HS-27A (cell line): ENCODE measurements at places on chromosomes 16 and 17.
A peak's percentile ranks its signal among the peaks of the same experiment; 100 is the strongest.

DNA sequence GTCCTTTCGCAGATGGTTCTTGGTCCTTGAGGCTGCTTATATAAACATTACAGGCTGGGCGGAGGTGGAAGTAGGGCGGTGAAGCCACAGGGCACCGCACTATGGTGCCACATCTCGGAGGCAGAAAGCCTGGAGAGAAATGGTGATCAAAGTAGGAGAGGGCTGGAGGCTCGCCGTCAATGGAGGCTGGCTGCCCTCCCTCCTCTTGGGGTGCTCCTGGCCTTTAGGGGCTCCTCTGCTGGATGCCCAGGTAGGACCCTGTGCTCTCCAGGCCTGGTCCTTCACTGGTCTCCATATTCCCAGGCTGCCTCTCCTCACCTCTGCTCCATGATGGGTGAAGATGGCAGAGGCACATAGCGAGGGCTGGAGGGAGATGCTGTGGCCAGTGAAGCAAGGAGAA, 2.1 kb upstream of the TLCD2 start:
- DNase-seq = no peak

- DNase-seq = no peak
Observed at GRCh38 chr17:79851461-79851817, 12.2 kb upstream of the CBX4 start.

- DNase-seq = no peak
Observed at GRCh38 chr16:360698-361336, 8.3 kb upstream of the AXIN1 start.

DNA sequence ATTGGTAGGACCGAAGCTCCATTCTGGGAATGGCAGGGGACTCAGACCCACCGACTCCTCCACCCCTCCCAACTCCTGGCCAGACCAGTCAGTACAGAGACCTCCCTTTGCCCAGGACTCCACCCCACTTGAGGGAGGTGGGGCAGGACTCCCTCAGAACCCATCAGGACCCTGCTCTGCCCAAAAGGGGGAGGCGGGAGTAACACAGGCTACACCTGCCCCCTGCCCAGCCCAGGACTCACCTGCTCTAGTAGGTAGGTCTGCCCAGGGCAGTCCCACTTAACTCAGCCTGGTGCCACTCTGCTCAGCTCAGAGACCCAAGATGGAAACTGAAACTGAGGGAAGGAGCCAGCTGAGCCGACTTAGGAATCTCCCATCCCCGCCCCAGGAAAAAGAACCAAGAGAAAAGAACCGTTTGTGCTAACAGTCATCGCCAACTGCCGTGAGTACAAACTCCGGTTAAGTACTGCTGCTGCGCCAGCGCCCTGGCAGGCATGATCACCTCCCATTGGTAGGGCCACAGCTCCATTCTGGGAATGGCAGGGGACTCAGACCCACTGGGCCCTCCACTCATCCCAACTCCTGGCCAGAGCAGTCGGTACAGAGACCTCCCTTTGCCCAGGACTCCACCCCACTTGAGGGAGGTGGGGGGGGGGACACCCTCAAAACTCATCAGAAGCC, 503 bp downstream of the DHX58 start:
- DNase-seq = no peak

- no peak for DNase-seq
Observed at GRCh38 chr16:64410306-64410705, 711.6 kb downstream of the CDH11 start.

- DNase-seq = no peak
Observed at GRCh38 chr17:80731323-80731722, 186.7 kb downstream of the RPTOR start.

DNA sequence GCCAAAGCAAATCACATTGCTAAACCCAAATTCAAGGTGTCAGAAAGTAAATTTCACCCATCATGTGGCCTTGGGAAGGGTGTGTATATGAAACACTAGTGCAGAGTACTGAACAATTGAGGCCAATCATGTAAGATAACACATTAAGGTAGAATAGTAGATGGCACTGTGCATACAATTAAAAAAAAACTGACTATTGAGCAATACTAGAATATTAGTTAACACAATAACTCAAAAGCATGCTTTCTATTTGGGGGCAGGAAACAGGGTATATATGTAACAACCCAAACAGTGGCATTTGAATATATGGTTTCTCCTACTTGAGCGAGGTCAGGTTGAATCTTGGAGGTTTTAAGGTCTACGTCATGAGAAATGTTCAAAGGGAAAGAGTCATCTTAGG, 63.0 kb upstream of the DYNLRB2 start:
- no peak for DNase-seq

DNA sequence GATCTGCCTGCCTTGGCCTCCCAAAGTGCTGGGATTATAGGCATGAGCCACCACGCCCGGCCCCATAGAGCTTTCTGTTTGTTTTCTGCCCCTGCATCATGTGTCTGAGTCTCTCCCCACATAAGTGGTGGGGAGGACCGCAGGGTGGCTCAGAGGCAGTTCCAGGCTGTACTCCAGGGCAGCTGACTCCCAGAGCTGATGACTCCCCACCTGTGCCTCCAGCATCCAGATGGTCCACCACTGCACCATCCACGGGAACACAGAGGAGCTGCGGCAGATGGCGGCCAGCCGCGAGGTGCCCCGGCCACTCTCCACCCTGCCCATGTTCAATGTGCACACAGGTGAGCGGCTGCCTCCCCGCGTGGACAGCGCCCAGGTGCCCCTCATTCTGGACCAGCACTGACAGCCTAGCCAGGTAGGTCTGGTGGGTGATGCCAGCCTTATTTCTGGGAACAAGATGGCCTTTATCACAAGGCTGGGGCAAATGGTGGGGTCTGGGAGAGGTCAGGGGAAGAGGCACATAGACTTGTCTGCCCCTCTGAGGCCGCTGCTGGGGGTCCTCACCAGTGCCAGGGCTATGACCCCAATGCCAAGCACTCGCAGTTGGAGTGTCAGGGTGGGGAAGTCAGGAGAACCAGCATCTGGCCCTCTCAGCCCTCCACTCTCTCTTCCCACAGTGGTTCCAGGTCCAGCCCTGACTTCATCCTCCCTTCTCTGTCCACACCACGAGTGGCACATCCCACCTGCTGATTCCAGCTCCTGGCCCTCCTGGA, 9.4 kb downstream of the SGCA start:
- DNase-seq = no peak

- DNase-seq = peak; percentile 86
Observed at GRCh38 chr17:16419074-16419928, 3.9 kb downstream of the TRPV2 start.

GRCh38 chr16:73480381-73480780, 432.5 kb upstream of the ZFHX3 start:
- DNase-seq = no peak
